ENCODE measurements at places on chromosomes 13 and 19.

- no peaks in the 10 kb centered on the region for H3K27me3 ChIP-seq
- H3K4me3 ChIP-seq = no peak overlapping the region
- H3K4me1 ChIP-seq = peaks cover under 1% of the 10 kb centered on the region
- H3K27ac ChIP-seq = no peak overlapping the region
These were observed 10.0 kb downstream of the POLR1D start for GRCh38 chr13:27631665-27632064.

- H3K36me3 ChIP-seq = no peaks in the 10 kb centered on the region
- no peak overlapping the region for H3K4me3 ChIP-seq
- H3K27ac ChIP-seq = no peak overlapping the region
- H3K4me1 ChIP-seq = no peaks in the 10 kb centered on the region
- H3K27me3 ChIP-seq = no peaks in the 10 kb centered on the region
These were observed 102.1 kb downstream of the ITGBL1 start for GRCh38 chr13:101554420-101555125.

DNA sequence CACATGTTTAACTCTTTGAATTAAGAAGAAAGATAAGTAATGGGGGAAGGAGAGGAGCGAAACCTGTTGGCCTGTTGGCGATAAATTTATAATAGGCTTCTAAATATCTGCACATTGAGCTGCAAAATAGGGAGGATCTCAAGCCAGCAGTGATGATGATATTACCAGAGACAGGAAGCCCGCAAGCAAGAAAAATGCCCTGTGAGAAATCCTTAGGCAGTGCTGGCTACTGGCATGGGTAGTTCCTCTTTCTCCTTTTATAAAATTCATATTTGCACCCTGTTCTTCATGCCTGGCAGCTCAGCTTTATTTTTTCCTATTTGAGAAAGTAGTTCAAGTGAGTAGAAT lies 858 bp upstream of the USP12 start:
- H3K4me1 ChIP-seq = no peaks in the 10 kb centered on the region
- peak overlapping the region; percentile 97 for H3K27ac ChIP-seq
- no peaks in the 10 kb centered on the region for H3K36me3 ChIP-seq
- H3K27me3 ChIP-seq = no peaks in the 10 kb centered on the region
- peak; percentile 46 for DNase-seq
- H3K4me3 ChIP-seq = peak overlapping the region; percentile 76

DNA sequence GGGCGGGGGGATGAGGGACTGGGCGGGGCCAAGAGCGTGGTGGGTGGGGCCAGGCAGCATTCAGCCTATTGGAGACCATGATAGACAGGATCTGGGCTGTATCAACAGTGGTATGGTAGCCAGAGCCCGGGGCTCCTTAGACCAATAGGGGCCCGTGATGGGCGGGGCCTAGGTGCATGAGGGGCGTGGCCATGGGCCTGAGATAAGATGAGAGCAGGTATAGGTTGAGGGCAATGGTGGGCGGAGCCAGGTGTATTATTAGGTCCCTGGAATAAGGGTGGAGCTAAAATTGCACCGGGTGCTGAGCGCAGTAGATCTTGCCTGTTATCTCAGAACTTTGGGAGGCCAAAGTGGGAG lies 5.3 kb downstream of the ABCA7 start:
- H3K27ac ChIP-seq = no peak overlapping the region
- H3K27me3 ChIP-seq = no peaks in the 10 kb centered on the region
- peak; percentile 60 for DNase-seq
- H3K36me3 ChIP-seq = no peaks in the 10 kb centered on the region
- no peak overlapping the region for H3K4me3 ChIP-seq

GRCh38 chr19:6677883-6678689 lies 8.1 kb upstream of the TNFSF14 start:
- peaks cover 81% of the 10 kb centered on the region for H3K36me3 ChIP-seq
- peak overlapping the region; percentile 32 for H3K27ac ChIP-seq
- no peak overlapping the region for H3K4me3 ChIP-seq

- no peak for DNase-seq
- H3K27ac ChIP-seq = no peak overlapping the region
- no peaks in the 10 kb centered on the region for H3K27me3 ChIP-seq
- no peak overlapping the region for H3K4me3 ChIP-seq
These were observed 13.2 kb downstream of the KDELR1 start for GRCh38 chr19:48378194-48378570.

DNA sequence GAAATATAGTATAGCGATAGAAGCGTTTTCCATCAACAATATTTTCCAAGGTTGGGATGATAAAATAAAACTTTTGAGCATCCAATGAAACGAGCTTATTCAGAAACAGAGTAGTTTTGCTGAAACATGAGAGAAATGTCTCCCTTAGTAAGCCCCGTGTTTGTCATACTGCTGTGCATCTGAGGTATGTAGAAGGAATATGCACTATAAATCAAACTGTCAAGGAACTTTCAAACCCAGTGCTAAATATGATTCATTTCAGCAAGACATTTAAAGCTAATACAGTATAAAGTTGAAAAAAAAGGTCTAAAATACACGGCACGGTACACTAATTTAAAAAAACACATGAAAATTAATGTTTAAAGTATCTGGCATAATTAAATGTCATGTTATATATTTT lies 546.2 kb downstream of the SLITRK5 start:
- no peaks in the 10 kb centered on the region for H3K4me1 ChIP-seq
- H3K27me3 ChIP-seq = no peaks in the 10 kb centered on the region
- H3K36me3 ChIP-seq = no peaks in the 10 kb centered on the region
- no peak overlapping the region for H3K4me3 ChIP-seq
- DNase-seq = no peak

DNA sequence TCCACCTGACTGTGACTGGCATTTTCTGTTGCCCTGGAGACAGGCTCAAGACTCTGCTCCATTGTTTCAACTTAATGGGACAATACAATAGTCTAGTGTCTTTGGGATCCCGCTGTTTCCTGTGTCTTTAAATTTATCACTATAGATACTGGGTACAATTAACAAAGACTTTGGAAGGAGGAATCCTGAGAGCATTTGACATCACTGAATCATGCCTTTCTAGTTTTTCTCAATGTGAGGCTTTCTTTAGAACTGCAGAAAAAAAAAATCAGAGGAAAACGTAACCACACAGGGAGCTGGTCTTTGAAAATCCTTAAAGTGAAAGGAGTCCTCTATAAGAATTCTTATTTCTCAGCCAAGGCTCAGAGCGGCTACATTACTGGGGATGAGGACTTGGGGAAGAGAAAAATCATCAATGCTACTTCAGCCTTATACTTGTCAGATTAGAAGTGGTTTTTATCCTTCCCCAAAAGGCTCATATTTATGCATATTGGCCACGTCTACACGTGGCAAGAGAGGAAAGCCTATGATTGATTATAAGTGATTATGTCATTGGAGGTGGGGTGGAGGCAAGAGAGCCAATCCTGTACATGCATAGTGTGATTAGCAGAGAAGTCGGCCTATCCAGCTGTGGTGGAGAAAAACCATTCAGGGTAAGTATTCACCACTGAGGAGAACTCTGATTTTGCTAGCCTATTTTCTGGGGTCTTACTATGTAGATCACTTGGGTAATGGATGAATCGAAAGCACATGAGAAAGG lies 34.4 kb upstream of the UBL3 start:
- H3K4me3 ChIP-seq = no peak overlapping the region
- no peaks in the 10 kb centered on the region for H3K4me1 ChIP-seq
- no peak for DNase-seq
- H3K27ac ChIP-seq = no peak overlapping the region
- H3K27me3 ChIP-seq = no peaks in the 10 kb centered on the region

- H3K4me1 ChIP-seq = peaks cover 18% of the 10 kb centered on the region
- H3K27me3 ChIP-seq = no peaks in the 10 kb centered on the region
- H3K36me3 ChIP-seq = peaks cover 6% of the 10 kb centered on the region
- H3K4me3 ChIP-seq = no peak overlapping the region
- no peak for DNase-seq
These were observed 18.0 kb downstream of the PEPD start for GRCh38 chr19:33503433-33504057.

- H3K27me3 ChIP-seq = no peaks in the 10 kb centered on the region
- H3K36me3 ChIP-seq = no peaks in the 10 kb centered on the region
- peaks cover 6% of the 10 kb centered on the region for H3K4me1 ChIP-seq
- no peak overlapping the region for H3K27ac ChIP-seq
- no peak for DNase-seq
- no peak overlapping the region for H3K4me3 ChIP-seq
These were observed 836.9 kb upstream of the PCDH9 start for GRCh38 chr13:68066879-68067513.

DNA sequence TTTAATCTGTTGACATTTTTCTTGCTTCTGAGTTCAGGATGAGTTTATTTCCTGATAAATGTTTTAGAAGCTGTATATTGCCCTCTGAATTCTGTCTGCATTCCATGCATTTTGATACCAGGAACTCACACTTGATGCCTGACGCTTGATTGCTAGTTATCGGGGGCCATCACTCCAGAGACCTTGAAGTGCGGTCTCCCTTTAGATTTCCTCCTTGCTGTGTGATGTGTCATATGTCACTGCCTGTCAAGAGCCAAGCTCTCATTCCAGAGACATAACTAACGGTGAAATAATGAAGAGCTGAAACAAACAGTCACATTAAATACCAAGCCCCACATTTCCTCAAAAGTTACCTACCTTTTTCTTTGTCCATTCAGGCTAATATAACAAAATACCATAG lies 155.5 kb downstream of the TNFSF13B start:
- no peak overlapping the region for H3K27ac ChIP-seq
- DNase-seq = no peak
- no peak overlapping the region for H3K4me3 ChIP-seq
- no peaks in the 10 kb centered on the region for H3K36me3 ChIP-seq
- no peaks in the 10 kb centered on the region for H3K27me3 ChIP-seq

Measured in liver (tissue), 10 donors.